Esophagus mucosa (tissue), 1 donor: ENCODE measurements at places on chromosomes 6 and 20.

GRCh38 chr20:23195636-23196035 is 109.5 kb upstream of the CD93 start:
- no peak for ATAC-seq

DNA sequence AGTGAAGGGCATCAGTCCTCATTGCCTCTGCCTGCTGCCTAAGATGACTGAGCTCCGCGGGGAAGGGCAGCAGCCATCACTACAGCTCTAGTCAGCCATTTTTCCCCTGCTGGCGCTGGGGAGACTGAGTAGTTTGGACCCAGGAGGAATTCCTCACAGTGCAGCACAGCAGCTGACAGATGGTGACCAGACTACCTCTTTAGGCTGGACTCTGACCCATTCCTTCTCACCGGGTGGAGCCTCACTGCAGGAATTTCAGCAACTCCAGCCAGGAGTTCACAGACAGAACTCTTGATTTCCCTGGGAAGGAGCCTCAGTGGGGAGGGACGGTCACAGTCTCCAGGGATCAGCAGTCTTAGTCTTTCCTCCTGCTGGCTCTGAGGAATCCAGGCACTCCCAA is 492.0 kb upstream of the MMS22L start:
- no peak for ATAC-seq

GRCh38 chr6:21402368-21402767 is 191.2 kb upstream of the SOX4 start:
- ATAC-seq, result no peak

GRCh38 chr6:22194188-22194921 is 102.5 kb downstream of the PRL start:
- no peak for ATAC-seq

- ATAC-seq, result no peak
Observed at GRCh38 chr20:43665466-43666176, 1.3 kb upstream of the MYBL2 start.

- ATAC-seq, result no peak
Observed at GRCh38 chr6:74867291-74867690, 338.6 kb downstream of the COL12A1 start.

- ATAC-seq, result no peak
Observed at GRCh38 chr20:1801225-1801928, 93.8 kb upstream of the SIRPA start.

DNA sequence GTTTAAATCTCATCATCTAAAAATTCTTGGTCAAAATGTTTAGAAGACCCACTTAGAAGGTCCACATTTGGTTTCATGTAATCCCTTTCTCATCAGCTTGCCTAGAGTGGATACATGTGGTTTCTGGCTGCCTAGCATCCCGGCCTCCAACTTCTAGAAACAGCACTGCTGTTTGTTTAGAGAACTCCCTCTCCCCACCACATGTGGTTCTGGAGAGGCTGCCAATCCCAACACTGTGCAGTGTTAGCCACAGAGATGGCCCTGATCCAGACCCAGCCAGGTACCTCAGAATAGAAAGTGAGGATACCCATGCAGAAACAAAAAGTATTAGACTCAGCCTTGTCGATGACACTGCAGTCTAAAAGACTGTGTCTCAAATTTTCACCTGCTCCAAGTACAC is 241.8 kb downstream of the BCKDHB start:
- no peak for ATAC-seq

- no peak for ATAC-seq
Observed at GRCh38 chr6:79708095-79708791, 77.1 kb downstream of the SH3BGRL2 start.

DNA sequence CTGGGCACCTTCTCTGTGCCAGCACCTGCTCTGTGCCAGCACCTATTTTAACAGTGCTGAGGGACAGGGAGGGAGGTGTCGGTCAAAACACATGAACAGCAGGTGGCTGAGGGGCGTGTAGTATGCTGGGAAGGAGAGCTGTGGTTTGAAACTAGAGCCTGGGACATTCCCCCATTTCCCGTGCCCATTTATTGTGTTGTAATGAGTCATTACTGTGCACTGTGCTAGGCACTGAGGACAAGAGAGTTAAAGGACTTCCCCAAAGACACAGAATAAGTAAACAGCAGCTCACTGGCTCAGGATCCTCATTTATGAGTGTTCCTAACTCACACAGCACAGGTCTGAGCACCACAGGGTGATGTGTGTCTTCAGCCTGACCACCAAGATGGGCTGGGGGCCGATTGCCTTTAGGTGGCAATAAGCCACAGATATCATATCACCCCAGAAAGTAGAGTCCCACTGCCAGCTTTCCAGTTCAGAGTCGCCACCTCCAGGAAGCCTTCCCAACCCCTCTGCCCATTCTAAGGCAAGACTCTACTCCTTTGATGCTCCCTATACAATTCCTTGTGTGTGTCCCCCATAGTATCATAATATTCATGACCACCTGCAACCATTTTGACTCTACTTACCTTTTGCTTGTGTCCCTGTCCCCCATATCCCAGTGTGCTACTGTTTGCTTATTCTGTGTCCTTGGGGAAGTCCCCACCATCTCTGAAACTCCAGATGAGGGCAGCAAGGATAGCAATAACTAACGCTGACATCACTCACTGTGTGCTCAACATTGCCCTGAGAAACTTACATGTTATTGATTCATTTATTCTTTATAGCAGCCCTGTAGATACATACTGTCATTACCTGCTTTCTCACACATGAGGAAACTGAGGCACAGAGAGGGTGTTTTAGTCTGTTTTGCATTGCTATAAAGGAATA is 87.3 kb downstream of the TOX2 start:
- no peak for ATAC-seq

DNA sequence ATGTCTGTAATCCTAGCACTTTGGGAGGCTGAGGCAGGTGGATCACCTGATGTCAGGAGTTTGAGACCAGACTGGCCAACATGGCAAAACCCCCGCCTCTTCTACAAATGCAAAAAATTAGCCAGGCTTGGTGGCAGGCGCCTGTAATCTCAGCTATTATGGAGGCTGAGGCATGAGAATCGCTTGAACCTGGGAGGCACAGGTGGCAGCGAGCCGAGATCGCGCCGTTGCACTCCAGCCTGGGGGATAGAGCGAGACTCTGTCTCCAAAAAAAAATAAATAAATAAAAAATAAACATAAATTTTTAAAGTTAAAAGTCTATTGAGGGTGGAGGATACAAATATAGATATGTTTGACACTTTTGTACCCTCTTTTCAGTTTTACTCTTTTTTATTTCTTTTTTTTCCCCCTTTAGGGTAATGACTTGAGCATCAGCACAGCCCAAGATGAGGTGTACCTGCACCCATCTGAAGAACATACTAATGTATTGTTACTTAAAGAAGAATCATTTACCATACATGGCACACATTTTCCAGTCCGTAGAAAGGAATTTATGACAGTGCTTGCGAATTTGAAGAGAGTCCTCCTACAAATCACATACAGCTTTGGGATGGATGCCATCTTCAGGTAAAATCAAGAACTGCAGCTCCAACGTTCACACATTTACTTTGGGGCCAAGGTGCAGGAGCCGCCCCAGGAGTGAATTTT is 368.9 kb downstream of the LAMA2 start:
- peak; percentile 75 for ATAC-seq

DNA sequence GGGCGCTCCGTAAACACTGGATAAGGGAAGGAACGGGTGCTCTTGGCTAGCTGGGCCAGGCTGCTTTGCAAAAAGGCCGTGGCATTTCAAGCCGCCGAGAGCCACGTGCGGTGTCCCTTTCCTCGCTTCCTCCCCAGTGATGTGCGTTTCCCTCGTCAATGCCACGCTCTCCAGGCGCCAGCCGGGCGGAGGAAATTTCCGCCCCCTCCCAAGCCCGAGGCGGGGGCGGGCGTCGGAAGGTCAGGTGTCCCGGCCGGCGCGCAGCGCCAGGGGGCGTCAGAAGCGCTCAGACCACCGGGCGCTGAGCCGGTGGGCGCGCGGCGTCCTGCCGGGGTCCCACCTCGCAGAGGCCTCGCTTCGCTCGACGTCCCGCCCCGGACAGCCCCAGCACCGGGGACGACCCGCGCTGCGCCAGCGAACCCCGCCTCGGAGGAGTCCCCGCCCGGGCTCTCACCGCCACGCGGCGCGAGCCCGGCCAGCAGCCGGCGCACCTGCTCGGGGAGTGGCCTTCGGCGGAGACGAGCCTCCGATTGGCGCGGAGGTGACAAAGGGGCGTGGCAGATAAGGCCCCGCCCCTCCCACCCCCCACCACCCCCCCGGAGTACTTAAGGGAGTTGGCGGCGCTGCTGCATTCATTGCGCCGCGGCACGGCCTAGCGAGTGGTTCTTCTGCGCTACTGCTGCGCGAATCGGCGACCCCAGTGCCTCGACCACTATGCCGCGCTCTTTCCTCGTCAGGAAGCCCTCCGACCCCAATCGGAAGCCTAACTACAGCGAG is at the start of gene SNAI1:
Gene SNAI1, plus strand, starts transcription at position 635 of the 777 bp plus-strand sequence. Its CDS starts 80 bp downstream, at position 715.
- ATAC-seq, result peak; percentile 90
